ENCODE measurements at places on chromosomes 5 and 9.

- peak; percentile 78 for DNase-seq
Measured at GRCh38 chr9:129139233-129139992, 28.2 kb downstream of the PTPA start.

- DNase-seq = no peak
Measured at GRCh38 chr5:912280-913091, 19.8 kb downstream of the TRIP13 start.

DNA sequence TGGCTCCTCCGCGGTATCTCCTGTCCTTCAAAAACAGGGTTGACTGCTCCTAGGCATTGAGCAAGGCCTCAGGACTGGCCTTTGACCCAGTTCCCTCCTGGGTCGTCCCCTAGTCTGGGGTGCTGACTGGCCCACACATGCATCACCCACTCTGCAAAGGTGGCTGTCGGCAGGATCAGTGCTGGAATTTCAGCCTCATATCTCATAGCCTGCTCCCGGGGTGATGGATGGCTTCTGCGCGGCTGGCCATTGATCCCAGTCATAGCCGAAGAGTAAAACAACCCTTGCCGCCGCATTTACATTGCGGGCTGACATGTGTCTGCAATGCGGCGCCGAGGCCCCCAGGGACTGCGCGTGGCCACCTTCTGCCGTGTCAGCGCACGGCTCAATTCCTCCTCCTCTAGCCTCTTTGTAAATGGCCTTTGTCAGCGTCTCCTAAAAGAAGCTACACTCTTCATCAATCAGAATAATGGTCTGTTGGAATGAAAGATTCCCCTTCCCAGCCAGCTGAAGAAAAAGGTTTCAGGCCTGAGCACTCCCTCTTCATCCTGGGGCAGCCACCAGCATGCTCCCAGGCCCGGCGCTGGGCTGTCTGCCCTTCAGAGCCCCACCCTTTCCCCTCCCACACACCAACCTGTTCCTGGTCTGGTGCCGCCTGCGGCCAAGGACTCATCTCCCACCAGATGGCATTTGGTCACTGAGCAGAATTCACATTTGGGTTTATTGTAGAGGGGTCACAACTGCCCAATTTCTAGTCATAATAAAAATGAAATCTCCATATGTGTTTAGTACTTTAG lies 159.0 kb downstream of the PJA2 start:
- DNase-seq = no peak

GRCh38 chr9:134620751-134621557 lies 20.6 kb upstream of the COL5A1 start:
- no peak for DNase-seq

- DNase-seq = no peak
Measured at GRCh38 chr5:61638476-61638875, 306.4 kb downstream of the ZSWIM6 start.

DNA sequence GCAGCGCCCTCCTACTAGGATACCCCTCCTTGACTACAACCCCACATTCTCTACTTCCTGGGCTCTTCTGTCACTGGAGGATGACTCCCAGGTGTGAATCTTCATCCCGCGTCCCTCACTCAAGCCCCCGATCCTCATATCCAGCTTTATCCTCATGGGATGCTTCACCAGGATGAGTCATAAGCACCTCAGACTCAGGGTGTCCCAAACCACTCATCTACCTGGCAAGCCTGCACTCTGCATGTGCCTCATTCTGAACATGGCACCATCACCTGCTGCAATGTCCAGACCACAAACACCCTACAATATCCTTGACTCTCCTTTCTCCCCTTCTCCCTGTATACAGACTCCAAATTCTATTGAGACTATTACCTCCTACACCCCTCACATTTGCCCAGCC lies 1.5 kb upstream of the TGFBI start:
- no peak for DNase-seq

GRCh38 chr9:102054811-102055210 lies 316.4 kb upstream of the GRIN3A start:
- DNase-seq = no peak

DNA sequence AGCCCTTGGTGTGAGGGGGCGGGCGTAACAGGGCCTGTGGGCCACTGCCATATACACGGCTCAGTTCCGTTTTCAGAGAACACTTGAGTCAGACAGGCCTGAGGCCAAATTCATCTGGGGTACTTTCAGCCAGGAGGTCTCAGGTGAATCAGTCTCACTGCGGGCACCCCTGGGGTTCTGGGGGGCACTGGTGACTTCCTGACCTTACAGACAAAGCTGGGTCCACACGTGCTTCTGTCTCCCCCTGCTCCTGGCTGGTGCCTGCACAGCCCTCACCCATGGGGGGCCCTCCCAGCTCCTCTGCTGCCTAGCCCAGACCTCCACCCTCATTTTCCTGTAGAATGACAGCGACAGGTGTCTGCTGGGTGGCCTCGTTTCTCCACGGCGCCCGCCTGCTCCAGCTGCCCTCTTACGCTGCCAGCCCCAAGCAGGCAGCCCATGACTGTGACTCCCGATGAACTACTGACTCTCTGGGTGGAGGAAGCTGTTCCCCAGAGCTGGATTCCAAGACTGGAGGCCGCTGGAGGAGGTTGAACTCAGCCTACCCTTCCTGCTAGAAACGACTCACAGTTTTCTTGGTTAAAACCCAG lies 374.1 kb upstream of the IRX4 start:
- DNase-seq = no peak

DNA sequence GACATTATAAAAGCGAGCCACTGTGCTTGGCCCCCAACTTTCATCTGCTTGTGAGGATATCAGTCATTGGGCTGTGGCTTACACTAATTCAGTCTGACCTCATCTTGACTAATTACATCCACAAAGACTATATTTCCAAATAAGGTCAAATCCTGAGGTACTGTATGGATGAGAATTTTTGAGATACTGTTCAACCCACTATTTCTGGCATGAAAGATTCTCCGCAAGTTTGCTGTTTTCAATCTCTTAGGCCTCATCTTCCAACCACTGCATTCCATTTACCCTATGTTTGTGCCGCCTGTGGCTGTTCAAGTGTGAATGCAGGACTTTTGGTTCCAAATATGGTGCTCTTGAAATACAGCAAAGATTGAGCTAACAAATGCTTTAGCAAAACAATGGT lies 400.9 kb upstream of the SGCD start:
- no peak for DNase-seq

- no peak for DNase-seq
Measured at GRCh38 chr9:136847088-136847825, 2.0 kb upstream of the PHPT1 start.

DNA sequence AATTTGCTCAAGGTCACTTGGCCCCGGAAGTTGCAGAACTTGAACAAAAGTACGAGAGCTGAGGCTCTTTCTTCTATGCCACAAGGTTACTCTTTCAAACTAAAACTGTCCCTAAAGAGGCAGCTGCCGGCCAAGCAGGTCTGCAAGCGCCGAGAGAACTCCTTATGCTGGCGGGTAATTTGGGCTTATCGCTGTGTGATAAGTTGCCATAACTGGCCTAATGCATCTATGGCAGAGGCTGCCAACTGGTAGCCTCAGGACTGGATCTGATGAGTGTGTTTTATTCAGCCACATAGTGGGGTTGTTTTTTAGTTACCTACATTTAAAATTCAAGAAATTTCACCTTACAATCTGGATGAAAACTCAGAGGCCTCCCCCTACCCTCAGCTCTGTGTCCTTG lies 68.1 kb upstream of the SPOCK1 start:
- DNase-seq = no peak

All from GM19239 (cell line).